ENCODE measurements at places on chromosomes 12 and 14. TPM values are rescaled to one million over a fixed set of nuclear protein-coding genes. Genes with fewer than 3 reads are reported as not detected.

Gene SIX1
- total RNA-seq = 4.8 TPM

Gene VRTN
- total RNA-seq = not detected

Gene DTX1
- 0.31 TPM for total RNA-seq

Gene ATL1
- 5.9 TPM for total RNA-seq

Gene SLC25A3
- total RNA-seq = 691 TPM

Gene KLRG1
- 1.6 TPM for total RNA-seq

Gene NRXN3
- 1.0 TPM for total RNA-seq

Gene WNT1
- not detected for total RNA-seq

Gene RERG
- total RNA-seq = 0.18 TPM

Gene SYCP3
- total RNA-seq = not detected

All from A549 treated with ZK216348 at 1 μM for 4 hours (cell line).